ENCODE measurements at places on chromosomes 7 and 10. TPM values are rescaled to one million over a fixed set of nuclear protein-coding genes. Genes with fewer than 3 reads are reported as not detected.

- no peak for DNase-seq
Observed at GRCh38 chr7:116776610-116777289, 85.6 kb upstream of the CAPZA2 start.

- DNase-seq = no peak
Observed at GRCh38 chr10:84798312-84798711, 469.9 kb downstream of the CCSER2 start.

- DNase-seq = no peak
Observed at GRCh38 chr7:43700059-43700501, 29.2 kb downstream of the COA1 start.

GRCh38 chr7:26011039-26011696, 140.8 kb upstream of the NFE2L3 start:
- DNase-seq = no peak

DNA sequence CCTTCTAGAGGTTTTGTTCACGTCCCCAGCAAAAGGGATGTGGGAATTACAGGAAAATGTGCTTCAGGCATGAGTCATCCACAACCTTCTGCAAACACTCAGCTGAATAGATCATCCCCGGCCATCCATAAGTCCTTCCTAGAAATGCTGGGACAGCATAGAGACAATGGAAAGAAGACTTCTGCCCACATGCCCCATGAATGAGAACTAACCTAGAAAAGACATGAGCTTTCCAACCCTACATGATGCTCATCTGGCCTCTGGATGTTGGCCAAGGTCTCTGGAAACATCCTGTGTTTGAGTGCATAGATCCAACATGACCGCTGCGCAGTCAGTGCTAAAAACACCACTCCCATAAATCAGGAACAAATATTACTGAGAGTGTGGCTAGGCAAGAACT, 277.5 kb downstream of the PLXNA4 start:
- DNase-seq = no peak

DNA sequence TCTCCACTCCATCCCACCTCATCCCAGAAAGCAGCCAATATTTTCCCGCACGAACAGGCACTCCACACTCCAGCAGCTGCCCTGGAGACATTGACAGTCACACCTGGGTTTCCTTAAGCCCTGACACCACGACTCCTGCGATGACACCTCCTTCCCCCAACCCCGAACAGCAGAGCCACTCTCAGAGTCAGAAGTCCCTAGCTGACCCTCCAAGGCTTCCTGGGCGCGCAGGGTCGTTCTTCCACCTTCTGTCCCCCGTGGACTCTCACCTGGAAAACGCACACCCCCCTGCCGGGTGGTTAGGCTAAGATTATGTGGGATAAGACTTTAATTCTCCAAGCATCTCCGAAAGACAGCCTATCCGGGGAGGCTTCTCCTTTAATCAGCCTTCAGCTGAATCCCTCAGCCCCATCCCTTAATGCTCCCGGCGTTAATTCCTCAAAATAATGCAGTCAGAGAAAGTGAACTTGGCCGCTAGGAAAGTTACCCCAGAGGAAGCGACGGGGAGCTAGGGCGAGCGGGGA, 1.1 kb downstream of the DENND11 start:
- DNase-seq = peak; percentile 14

- DNase-seq = no peak
Observed at GRCh38 chr10:89391907-89392756, at the start of gene IFIT1. Gene IFIT1, plus strand, starts transcription at chr10:89392623. Its CDS starts 90 bp downstream, at chr10:89392713.

- DNase-seq = no peak
Observed at GRCh38 chr10:72954596-72955554, at the start of gene PLA2G12B. Gene PLA2G12B, minus strand, starts transcription at chr10:72954806. Its CDS starts 121 bp downstream, at chr10:72954685.

DNA sequence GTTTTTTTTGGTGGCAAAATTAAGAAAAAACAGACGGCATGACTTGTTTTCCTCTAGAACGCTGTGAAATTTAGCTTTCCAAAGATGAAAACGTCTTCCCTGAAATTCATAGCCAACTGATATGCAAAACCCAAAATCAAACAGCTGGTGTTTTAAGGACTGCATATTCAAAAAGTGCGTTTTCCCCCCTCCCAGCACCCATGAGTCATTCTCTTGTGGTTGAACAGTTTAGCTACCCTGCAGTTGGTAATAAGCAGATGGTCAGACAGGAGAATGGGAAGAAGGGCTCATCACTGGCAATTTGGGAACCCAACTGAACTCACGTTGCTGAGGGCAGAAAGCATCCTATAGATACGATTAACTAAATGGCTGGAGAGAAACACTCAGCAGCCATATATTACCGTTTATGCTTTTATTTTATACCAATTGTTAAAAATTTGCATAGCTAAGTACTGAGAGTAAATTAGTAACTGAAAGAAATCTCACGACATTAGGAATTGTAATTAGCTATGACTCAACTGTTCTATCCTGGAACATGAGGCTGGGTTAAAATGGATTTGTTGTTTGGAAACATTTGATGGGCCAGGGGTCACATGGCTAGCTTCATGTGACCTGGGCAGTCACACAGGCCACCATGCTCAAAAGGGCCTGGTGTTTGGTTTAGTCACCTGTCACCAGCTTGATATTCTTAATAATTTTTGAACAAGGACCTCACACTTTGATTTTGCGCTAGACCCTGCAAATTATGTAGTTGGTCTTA, 343.1 kb downstream of the PHTF2 start:
- no peak for DNase-seq

DNA sequence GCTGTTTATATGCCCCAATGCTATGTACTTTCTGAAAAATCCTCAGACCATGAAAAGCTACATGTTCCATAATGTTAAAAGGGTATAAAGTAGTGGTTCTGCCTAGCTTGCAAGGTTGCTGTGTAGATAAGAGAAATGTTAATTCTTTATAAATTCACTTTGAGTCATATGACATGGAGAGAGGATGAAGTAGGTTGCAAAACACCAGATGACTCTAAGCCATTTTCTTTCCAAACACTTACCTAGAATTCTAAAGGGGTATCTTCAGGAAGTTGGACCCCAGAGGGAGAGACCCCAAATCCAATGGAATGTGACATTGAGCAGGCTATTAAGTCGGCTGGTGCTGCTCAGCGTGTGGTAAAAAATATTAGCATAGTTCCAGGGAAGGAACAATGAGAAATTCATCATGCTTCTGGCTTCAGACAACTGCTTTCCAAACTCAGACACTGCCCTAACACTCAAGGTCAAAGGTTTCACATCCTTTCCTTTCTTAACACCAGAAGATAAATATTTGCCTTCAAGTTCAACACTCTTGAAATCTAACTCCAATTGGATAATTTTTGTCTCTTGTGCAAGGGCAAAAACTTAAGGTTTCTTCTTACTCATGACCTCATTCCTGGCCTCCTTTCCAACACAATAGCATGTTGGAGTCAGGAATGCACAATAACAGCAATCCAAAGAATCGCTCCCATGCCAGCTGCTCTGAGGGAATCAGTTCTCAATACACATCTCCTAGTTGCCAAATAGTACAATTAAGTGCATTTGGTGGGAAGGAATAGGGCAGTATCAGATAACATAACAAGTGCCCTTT, 100.7 kb upstream of the AFAP1L2 start:
- no peak for DNase-seq

DNA sequence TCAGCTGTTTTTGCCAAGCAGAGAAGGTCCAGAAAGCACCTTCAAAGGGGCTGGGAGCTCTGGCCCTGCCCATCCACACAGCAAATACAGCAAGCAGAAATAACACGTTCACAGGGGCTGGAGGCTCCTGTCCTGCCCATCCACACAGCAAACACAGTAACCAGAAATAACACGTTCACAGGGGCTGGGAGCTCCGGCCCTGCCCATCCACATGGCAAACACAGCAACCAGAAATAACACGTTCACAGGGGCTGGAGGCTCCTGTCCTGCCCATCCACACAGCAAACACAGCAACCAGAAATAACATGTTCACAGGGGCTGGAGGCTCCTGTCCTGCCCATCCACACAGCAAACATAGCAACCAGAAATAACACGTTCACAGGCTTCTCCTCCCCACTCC, 558.1 kb downstream of the PTPRN2 start:
- DNase-seq = no peak

GRCh38 chr7:123757095-123757494, 8.3 kb upstream of the WASL start:
- no peak for DNase-seq

DNA sequence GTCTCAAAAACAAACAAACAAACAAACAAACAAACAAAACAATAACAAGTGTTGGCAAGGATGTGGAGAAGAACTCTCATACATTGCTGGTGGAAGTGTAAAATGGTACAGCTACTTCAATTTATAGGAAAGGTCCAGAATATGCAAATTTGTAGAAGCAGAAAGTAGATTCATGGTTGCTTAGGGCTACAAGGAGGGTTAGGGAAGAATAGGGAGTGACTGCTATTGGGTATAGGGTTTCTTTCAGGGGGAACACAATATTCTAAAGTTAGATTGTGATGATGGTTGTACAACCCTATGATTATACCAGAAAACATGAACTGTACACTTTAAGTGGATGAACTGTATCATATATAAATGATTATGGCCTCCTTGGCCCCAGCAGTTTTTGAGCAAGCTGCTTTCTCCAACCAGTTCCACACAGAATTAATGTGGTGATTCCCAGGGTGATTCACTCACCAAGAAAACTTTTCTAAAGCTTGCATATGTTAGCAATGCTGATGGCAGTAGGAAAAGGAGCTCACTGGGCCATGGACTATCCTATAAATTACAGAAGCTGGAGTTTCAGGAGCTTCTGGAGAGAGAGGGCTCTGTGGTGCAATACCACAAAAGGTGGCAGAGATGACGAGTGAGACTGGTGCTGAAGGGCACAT, 52.8 kb upstream of the KCNIP2 start:
- DNase-seq = no peak

GRCh38 chr10:46098386-46098785, 52.3 kb upstream of the MSMB start:
- DNase-seq = no peak

GRCh38 chr10:50234486-50234885, 16.8 kb downstream of the ASAH2 start:
- DNase-seq = no peak

DNA sequence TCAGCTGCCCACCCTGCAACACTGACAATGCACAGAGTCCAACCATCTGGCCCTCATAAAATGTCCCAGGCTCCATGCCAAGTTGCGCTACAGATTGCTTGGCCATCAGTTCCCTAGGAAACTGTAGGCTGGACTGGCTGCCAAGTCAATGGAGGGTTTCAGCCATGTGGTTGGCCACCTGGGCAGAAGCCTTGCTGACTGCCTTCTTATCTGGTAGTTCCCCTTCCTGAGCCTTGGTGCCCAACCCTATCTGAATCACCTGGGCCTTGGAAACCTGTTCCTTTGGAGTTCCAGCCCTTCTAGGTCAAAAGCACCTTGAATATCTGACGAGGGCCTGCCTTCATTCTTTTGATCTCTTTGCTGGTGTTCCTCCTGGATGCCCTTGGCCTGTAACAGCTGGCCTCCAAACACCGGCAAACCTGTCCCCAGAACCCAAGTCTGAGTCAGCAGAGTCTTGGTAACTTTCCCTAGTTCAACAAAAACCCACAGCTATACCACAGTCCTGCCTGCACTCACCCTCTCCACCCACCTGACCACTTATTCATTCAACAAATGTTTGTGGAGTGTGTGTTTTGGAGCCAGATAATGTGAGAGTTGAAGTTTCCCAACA, 37.4 kb upstream of the KDM7A start:
- no peak for DNase-seq

GRCh38 chr7:130937830-130938229, 203.8 kb upstream of the KLF14 start:
- DNase-seq = no peak

Gene SLC16A9
- total RNA-seq = 4.0 TPM

Gene GOLGA7B
- 0.07 TPM for total RNA-seq

Gene EIF3A
- 177 TPM for total RNA-seq

Gene LRIT1
- not detected for total RNA-seq

Gene CALCR
- total RNA-seq = 1.2 TPM

Gene IFIT1B
- not detected for total RNA-seq
